ENCODE measurements at places on chromosomes 16 and 17. TPM values are rescaled to one million over a fixed set of nuclear protein-coding genes. Genes with fewer than 3 reads are reported as not detected.

DNA sequence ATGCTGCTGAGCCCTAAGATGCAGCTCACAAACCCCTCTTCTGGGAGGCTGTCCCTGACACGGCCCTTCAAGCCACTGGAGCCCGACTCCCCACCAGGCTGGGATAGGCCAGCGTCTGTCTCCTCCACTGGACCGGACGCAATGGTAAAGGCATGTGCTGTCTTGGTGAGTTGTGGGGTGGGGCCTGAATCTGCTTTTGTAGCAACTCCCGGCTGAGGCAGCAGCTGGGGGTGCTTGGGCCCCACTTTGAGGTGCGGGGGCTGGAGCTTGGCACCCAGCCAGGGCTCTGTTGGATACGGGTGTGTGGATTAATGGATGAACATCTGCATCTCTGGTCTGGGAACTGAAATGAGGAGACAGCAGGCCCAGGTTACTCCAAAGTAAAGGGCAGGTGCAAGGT, 3.5 kb upstream of the NLRC3 start:
- DNase-seq, result no peak

The CDK5R1 gene
- total RNA-seq, result 1.8 TPM

DNA sequence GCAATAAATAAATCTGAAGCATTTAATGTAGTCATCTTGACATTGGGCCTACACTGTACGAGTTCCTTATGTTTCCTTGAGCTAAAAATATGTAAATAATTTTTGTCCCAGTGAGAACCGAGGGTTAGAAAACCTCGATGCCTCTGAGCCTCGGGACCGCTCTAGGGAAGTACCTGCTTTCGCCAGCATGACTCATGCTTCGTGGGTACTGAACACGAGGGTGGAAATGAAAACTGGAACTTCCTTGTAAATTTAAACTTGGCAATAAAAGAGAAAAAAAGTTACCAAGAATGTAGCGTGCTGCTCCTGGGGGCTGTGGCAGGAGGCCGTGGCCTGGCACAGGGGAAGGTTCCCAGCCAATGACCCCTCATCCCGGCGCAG, 74.1 kb downstream of the SOCS1 start:
- no peak for DNase-seq

- DNase-seq, result no peak
Measured at GRCh38 chr17:13228225-13228624, 210.4 kb upstream of the ELAC2 start.

The CTRL gene
- total RNA-seq, result not detected
